Foreskin keratinocyte (primary cell): ENCODE measurements at places on chromosomes 11 and 22. TPM values are rescaled to one million over a fixed set of nuclear protein-coding genes. Genes with fewer than 3 reads are reported as not detected.
A peak's percentile ranks its signal among the peaks of the same experiment; 100 is the strongest.

EI24 gene
- 179 and 183 TPM in 2 replicates for total RNA-seq

B3GAT1 gene
- 0.03 and 0.07 TPM in 2 replicates for total RNA-seq

ARL2 gene
- total RNA-seq = 93.3 and 102 TPM in 2 replicates

CASP1 gene
- total RNA-seq = 37.0 and 47.5 TPM in 2 replicates

GRCh38 chr11:15213471-15214231 lies 98.9 kb downstream of the INSC start:
- no peak for DNase-seq

DNA sequence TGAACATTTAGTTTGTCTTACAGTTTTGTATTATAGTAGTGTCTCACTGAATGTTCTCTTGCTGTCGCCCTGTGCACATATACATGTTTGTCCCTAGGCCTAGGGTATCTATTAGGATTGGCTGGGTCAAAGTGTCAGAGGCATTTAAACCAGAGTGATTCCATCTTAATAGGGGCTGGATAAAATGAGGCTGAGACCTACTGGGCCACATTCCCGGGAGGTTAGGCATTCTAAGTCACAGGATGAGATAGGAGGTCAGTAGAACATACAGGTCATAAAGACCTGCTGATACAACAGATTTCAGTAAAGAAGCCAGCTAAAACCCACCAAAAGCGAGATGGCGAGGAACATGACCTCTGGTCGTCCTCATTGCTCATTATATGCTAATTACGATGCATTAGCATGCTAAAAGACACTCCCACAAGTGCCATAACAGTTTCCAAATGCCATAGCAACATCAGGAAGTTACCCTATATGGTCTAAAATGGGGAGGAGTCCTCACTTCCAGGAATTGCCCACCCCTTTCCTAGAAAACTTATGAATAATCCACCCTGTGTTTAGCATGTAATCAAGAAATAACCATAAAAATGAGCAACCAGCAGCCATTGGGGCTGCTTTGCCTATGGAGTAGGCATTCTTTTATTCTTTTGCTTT lies 82.6 kb downstream of the LDLRAD3 start:
- DNase-seq = no peak

TMEM151A gene
- 0.04 TPM in 1 of 2 replicates, not detected in the other for total RNA-seq

DNA sequence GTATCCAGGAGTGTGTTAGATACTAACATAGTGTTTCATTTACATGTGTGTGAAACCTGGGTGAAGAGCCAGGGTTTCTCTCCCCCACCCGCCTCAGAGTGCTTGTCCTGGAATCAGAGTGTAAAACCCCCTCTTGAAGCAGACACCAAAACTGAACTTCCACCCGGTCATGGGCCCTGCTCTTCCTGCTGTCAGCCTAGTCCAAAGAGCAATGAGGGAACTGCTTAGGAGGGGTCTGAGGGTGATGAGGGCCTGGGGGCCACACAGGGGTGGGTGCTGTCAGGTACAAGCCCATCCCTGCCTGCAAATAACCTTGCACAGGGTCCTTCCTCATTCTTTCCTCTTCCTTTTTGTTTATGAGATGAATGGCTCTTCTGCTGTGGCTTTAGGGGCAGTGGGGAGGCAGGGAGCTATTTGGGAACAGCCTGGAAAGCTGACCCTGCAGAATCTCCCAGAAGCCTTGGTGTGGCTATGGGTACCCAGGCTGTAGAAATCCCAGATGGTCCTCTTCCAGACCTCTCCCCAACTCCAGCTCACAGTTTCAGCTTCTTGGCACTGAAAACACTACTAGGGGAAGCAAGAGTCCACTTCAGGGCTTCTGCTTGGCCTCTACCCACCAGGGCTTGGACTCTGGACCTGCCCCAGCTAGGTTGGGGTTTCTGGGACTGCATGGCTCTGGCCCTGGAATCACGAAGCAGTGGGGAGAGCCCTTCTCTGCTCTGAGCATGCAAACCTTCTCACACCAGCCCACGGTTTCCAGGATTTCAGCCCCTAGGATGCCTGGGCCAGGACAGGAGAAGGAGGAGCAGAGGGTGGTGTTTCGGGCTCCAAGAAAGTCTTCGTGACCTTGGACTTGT lies 8.5 kb downstream of the BATF2 start:
- DNase-seq = no peak

DNA sequence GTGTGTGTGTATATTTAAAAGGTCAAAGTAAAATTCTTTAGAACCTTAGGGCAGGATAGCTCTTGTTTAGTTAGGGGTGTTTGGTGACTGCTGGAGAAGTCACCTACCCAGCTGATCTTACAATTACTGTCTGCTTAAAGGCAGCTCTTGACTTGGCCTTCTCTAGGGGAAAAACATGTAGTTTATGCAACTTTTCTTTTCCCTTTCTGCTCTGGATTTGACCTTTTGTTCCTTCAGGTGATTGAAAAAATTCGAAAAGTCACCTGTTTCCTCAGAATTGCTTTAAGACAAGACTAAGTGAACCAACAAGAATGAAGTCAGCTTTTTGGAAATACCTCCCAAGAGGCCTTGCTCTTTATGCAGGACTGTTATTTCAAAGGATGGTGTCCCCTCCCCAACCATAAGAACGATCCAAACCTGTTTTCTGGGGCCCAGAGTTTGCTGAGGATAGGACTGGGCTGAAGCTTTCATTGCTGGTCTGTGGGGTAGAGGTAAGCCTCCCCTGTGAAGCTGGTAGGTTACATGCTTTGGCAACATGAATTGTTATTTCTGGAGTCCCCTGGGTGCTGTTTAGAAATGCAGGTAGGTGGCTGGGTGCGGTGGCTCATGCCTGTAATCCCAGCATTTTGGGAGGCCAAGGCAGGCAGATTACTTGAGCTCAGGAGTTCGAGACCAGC lies 111.2 kb downstream of the PTPRJ start:
- peak; percentile 4 for DNase-seq

GRCh38 chr22:17797721-17798559 lies 23.7 kb upstream of the BID start:
- DNase-seq = no peak

DNA sequence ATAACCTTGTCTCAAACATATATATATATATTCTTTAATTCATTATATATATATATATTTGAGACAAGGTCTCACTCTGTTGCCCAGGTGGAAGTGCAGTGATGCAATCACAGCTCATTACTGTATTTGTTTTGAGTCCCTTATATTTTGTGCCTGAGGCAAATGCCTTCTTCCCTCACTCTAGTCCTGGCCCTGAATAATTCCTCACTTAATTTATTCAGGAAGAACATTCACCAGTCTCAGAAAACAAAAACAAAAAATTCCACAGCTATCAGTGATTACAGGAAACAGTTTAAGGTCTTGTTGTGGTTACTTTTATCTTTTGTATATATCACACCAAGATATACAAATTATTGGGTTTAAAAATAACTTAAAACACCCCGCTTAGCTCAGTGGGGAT lies 155.7 kb downstream of the CWF19L2 start:
- DNase-seq = peak; percentile 5

DNA sequence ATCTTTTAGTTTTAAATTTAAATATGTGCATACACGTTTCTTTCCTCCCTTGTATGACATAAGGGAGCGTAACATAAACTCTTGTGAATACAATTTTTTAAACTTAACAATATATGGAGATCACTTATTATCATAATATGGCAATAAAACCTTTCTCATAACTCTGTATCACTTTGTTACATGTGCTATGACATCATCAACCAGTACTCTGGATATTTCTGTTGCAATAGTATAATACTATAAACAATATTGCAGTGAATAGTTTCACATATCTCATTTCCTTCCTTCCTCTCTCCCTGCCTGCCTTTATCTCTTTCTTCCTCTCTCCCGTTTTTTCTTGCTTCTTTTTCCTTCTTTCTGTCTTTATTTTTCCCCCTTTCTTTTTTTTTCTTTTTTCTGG lies 1278.0 kb upstream of the CNTN5 start:
- DNase-seq = no peak

SYT13 gene
- not detected in 2 replicates for total RNA-seq

HORMAD2 gene
- total RNA-seq = not detected in 2 replicates

DNA sequence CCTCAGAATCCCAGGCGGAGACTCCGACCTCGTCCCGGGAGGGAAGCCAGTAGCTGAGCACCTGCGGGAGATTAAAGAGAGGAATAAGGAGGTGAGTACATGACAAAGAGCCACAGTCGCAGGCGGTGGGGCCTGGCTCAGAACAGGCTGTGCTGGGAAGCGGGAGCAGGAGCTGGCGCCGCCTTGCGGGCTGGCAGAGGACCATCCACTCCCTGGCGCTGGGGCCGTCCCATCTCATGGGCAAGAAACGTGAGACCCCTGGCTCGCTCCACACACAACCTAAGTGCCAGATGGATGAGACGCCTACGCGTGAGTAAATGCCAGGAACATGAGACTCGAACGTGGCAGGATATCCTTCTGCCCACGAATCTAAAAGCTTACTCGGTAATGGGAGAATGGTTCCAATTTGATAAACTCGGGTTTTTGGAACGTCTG lies 6.3 kb downstream of the CEND1 start:
- no peak for DNase-seq

DNA sequence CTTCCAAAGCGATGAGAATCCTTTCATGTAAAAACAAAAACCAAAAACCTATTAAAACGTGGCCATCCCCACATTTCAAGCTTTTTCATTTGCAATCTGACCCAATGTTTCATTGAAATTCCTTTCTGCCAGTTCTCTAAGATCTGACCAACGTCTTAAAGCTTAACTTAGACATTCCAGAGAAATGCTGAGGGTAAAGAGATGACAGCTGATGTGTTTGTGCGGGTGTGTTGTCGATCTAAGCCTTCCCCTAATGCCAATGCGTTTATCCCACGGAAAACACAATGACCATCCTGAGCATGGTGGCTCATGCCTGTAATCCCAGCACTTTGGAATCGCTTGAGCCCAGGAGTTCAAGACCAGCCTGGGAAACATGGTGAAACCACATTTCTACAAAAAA lies 6.4 kb upstream of the TESMIN start:
- no peak for DNase-seq

GRCh38 chr11:61682093-61682732 lies 2.0 kb downstream of the DAGLA start:
- DNase-seq = no peak

AIFM3 gene
- 0.78 and 1.5 TPM in 2 replicates for total RNA-seq

GRCh38 chr11:89021339-89021738 lies 44.4 kb downstream of the GRM5 start:
- DNase-seq = no peak

DNA sequence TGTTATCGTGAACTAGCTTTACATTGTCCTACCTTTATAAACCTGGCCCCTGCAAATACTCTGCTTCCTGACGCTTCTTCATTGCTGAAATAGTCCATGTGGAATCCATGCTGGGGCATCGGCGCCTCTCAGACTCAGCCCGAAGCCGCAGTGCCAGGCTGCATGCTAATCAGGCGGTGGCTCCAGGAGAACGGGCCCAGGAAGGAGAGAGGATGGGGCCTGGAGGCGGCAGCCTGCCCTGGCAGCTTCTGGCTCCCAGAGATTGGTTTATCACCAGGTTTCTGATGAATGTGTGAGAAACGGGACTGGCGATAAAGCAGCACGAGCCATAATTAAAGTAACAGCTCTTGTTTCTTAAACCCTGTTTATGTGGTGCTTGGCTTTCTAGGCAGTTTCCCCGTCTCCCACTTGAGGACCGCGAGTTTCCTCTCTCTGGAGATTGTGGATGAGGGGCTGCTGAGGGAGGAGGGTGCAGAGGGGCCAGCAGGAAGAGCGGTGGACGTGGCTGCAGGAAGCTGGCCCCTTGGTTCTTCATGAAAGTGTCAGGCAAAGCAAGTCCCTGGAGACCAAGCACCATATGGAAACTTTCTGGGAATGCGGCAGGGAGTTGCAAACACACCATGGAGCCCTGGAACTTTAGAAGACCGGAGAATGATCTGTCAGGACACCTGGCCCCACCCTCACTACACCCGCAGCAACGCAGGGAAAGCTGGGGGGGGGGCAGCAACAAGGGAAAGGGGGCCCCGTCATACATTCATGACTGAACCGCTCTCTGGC lies 93.4 kb downstream of the NTM start:
- no peak for DNase-seq

TRIM68 gene
- 8.7 and 10.1 TPM in 2 replicates for total RNA-seq

DNA sequence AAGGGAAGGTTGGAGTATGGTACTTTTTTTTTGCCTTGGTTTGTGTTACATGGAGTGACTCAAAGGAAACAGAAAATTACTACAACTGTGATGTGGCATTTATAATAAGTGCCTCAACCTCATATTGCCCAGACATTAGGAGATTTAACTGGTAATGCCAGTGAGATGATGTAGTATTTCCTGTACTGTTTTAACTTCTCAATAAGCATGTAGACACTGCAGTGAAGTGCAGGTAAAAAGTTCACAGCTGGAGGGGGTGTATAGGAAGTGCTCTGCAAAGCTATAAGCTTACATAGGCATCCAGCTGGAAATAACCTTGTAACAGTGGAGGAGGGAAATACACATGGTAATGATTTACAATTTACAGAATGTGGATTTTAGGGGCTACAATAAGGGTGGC lies 138.2 kb upstream of the MTMR2 start:
- DNase-seq = peak; percentile 44

DNA sequence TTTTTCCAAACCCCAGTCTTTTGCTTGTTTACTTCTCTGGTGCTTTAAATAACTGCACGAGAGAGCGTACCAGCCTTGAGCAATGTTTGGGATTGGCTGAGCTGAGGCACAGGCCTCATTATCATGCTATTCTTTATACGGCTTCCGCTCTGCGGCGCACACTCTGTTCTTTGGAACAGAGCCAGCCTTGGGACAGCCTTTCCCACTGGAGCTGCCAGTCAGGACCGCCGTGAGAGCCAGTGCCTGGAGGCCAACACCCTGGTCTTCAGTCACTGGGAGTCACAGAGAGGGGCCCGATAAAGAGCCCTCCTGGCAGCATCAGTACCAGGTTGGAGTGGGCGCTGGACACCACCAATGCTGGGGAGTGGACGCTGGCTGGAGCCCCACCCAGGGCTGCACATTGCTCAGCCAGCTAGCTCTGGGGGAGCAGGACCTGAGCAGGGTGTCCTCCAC lies 125.6 kb downstream of the BCR start:
- no peak for DNase-seq

KIRREL3 gene
- 0.03 TPM in 1 of 2 replicates, not detected in the other for total RNA-seq

DNA sequence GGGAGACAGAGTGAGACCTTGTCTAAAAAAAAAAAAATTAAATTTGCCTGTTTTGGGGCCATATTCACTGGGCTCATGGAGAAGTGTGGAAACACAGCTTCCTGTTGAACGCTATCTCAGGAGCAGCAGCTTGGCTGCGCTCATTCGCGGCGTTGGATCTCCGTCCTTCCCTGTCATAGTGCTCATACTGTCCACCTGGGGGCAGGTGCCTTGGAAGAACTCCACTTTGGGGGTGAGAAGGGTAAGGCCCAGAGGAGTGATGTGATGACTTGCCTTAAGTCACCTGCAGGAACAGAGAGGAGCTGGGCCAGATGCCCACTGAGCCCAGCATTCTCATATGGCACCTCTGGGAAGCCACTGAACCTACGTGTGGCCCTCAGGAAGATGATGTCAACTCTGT lies 82.8 kb downstream of the CABIN1 start:
- no peak for DNase-seq

OR5AS1 gene
- not detected in 2 replicates for total RNA-seq

DNA sequence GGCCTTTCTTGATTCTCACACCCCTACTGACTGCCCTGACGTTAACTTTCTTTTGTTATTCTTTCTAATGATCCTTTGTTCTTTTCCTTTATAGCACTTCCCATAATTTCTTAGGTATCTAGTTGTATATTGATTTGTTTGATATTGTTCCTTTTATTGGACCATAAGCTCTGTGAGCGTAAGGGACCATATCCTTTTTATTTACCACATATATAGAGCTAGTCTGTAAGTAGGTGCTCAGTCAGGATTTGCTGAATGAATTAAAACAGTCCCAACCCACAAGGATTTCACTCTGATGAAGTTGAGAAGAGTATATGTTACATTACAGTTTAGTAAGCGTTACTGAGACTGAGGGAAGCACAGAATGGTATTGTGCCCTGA lies 68.8 kb downstream of the EMSY start:
- no peak for DNase-seq
